ENCODE measurements at places on chromosomes 3 and 15.

DNA sequence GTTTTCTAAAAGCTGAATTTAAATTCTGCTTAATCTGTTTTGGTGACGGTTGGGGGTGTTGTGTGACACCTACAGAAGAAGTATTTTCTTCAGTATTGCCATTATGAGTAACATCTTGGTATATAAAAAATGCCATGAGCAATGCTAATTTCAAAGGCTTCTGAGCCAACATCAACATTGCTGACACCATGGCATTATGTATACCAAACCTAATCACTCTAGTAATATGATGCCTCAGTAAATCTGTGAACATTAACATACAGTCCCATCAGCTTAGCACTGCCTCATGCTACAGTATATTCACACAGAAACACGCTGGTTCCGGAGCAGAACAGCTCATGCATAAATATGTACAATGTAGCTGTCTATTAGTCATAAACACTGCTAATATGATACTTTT is 75.8 kb downstream of the ZPLD1 start:
- DNase-seq, result no peak

GRCh38 chr3:31748281-31748932 is 215.7 kb downstream of the STT3B start:
- no peak for DNase-seq

GRCh38 chr15:101121511-101122090 is 130.2 kb downstream of the CHSY1 start:
- DNase-seq, result no peak

DNA sequence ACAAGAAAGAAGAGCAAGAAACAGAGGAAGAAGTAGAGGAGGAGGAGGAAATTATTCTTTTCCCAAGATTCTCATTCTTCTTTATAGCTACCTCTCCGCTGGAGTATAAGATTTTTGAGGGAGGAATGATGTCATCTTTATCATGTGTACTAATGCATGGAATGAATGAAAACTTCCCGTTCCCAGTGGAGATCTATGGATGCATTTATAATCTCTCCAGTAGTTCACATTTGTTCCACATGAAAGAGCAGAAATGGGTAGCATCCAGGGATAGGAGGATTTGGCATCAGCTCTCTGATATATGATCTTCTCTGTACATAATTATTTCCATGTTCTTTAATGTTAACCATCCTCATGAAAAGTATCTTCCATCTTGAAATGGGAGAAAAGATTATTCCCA is 244.4 kb downstream of the ADAMTSL3 start:
- no peak for DNase-seq

DNA sequence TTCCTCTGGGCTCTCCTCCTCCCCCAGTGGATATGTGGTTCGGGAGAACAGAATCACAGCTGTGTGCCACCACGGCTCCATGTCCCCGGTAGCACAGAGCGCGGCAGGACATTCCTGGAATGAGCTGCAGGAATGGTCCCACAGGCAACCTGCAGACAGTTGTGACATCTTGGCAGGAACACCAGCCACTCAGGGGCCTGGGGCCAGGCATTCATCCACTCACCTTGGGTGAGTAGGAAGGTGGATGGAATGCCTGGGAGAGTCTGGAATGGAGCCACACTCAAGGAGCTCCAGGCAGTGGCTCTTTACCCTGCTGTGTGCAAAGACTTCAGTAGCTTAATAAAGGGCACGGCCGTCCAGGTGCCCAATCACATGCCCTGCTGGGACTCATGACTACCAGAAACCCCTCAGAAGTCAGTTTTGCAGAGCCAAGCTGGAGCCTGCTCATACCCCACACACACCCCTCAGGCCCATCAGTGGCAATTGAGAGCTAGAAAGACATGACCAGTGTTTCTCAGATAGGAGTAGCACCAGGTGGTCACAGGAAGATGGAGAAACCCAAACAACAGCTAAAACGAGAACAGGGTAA is 117.3 kb upstream of the PRR20G start:
- no peak for DNase-seq

DNA sequence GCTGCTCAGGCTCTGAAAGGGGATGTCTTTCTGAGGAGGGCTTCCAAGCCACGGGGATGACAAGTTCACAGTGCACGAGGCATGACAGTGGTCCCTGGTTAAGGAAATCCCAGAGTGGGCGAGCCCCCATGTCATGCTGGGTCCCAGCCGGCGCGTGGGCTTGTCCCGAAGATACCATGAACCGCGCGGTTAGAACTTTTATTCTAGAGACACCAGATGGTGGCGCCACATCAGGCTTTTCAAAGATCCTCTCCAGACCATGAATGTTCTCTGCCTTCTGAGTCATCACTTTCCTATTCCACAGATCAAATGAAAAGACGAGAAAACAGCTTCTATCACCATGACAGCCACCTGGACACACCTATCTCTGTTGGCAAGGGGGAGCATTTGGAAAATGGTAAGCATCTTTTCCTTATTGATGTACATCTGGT is 227.8 kb upstream of the LYSMD4 start:
- DNase-seq, result no peak

DNA sequence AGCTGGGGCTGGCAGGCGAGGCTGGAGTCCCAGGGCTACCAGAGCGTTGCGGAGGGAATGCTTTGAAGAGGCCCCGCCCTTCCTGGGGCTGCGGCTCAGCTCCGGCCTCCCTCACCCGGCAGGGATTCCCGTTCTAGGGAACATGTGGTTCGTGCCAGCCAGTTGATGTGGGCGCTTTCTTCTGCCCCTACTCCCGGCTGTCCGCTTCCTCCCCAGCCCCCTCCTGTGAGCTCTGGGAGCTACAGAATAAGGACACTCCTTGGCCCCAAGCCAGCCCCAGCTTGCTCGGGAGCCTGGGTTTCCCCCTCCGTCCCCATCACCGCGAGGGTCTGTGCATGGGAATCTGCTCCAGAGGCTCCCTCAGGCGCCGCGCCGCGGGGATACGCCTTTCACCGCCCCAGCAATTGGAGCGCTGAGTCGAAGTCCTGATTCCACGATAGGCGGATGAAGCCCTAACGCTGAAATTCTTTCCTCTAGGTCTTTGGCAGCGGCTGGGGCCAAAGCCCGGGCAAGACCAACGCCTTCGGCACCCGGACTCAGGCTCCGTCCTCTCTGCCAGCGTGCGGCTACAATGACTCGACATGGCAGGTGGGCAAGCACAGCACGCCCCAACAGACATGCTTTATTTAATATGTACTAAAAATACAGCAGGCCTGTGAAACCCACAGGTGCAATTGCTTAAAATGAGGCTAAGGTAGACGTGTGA is 69.5 kb downstream of the KLF15 start:
- no peak for DNase-seq

- DNase-seq, result no peak
Observed at GRCh38 chr3:114110439-114110838, 53.9 kb downstream of the QTRT2 start.

DNA sequence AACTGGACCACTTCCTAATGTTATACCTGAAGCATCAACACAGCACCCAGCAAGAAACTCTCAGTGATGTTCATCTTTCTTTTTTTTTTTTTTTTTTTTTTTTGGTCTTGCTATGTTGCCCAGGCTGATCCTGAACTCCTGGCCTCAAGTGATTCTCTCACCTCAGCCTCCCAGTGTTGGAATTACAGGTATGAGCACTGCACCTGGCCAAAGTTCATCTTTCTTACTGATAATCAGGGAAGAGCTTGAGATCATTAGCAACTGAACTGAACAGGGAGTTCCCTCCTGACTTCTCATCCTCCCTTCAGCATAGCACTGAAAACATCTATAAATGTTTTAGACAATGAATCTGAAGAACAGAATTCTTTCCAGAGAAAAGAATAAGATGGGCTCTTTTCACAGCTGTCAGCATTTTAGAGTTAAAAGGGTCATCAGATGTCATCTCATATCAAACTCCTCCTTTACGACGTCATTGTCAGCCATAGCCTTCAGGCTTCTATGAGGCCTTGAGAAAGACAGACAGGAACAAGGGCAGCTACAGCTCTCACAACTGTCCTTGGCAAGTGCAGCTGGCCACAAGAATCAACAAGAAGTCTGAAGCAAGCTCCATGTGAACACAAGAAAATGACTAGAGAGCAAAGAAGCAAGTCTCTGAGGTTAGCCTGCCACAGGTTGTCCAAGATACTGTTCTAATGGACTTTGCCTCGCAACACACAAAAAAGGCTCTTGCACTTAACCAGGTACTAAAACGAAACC is 33.8 kb downstream of the SCAP start:
- no peak for DNase-seq

DNA sequence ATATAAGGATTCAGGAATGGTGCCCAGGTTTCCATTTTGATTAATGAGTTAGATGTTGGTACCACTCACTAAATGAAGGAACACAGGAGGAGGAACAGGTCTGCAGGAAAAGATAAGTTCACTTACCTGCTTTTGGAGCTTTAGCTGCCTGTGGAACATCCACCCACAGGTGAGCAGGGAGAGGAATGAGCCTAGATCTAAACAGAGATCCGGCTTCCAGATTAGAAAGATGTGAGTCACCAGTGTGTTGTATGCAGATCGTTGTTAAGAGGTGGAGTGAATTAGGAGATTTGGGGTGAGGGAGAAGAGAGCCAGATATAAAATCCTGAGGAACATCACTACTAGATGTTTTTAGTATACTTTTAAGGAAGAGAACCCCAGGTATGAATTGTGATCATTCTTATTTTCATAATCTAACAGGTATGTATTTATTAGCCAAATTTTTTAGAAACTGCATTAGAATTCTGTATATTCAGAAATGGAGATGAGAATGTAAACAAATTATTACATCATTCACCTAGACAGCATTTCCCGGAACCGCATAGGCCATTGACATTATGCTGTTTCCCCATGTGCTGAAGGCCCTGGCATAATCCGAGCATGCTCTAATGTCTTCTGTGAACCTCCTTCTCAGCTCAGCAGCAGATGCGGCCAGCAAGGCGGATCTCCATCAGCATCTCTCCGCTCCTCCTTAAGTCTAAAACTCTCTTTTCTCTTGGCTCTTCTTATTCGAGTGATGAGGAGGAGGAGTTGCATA is 118.2 kb downstream of the KLHL25 start:
- DNase-seq, result no peak

DNA sequence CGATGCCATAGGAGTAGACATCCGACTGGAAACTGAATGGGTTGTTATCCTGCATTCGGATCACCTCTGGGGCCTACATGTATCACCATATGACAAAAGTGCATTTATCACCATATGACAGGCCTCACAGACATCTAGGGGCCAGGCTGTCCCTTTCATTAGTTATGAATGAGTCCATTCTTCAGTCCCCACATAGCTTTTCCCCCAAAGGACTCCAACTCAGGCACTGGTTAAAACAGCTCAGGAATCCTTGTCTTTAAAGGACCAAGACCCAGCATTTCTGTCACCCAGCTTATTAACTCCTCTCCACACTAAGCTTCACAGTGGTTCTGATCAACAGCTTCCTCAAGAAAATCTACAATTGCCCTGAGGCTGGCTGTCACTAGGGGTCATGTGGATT is 28.3 kb downstream of the MKRN2 start:
- no peak for DNase-seq

- DNase-seq, result no peak
Observed at GRCh38 chr3:72904163-72904562, 16.3 kb downstream of the GXYLT2 start.

- DNase-seq, result no peak
Observed at GRCh38 chr3:23253214-23253613, 50.1 kb downstream of the UBE2E2 start.

GRCh38 chr3:129409541-129409940 is 18.9 kb downstream of the EFCAB12 start:
- DNase-seq, result no peak

DNA sequence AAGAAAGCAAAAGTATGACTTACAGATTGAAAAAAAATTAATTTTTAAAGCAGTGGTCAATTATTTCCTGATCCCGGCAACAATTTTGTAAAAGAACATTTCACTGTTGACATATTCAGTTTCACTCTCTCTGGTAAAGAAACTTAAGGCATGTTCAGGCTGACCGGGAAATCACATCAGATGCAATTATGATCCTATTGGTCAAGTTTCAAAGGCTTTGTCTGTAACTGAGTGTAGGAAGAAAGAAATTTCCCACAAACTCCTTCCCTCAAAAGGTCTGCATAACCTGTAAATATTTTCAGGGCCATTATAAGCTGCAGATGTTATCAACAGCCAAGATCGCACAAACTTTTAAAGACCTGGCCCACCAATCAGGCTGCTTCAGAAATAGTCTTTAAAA is 205.4 kb upstream of the IGF1R start:
- no peak for DNase-seq

- no peak for DNase-seq
Observed at GRCh38 chr3:42216931-42217333, 49.1 kb downstream of the CCK start.

- DNase-seq, result no peak
Observed at GRCh38 chr3:48232232-48232631, 8.7 kb upstream of the ZNF589 start.

- no peak for DNase-seq
Observed at GRCh38 chr15:58870451-58870850, 63.0 kb downstream of the SLTM start.

GRCh38 chr3:44478606-44479094 is 1.2 kb upstream of the ZNF445 start:
- no peak for DNase-seq
